ENCODE measurements at places on chromosomes 7 and 10.

- no peak for DNase-seq
Observed at GRCh38 chr7:116018731-116019130, 11.8 kb downstream of the TFEC start.

GRCh38 chr10:18793951-18794350 is 134.7 kb downstream of the ARL5B start:
- DNase-seq: no peak

- DNase-seq: no peak
Observed at GRCh38 chr7:128103498-128104107, 72.4 kb upstream of the LRRC4 start.

- DNase-seq: no peak
Observed at GRCh38 chr10:106941297-106942034, 223.0 kb downstream of the SORCS1 start.

GRCh38 chr10:33698033-33698432 is 363.6 kb upstream of the NRP1 start:
- DNase-seq: no peak

DNA sequence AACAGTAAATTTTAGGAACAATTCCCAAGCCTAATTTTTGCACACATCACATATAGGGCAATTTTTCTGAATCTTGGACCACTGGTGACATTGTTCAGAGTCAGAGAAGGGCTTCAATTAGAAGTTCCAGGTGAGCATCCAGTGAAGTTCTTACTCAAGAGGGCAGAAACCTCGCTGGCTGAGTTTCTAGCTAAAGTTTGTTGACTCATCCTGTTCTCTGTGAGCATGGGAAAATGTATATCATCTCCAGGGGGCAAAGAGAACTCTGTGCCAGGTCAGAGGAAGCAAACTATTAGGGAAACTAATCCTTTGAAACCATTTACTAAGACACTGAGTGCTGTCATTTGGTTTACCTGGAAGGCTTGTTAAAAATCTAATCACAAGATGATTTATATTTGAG is 695.6 kb upstream of the IGFBP3 start:
- DNase-seq: no peak

DNA sequence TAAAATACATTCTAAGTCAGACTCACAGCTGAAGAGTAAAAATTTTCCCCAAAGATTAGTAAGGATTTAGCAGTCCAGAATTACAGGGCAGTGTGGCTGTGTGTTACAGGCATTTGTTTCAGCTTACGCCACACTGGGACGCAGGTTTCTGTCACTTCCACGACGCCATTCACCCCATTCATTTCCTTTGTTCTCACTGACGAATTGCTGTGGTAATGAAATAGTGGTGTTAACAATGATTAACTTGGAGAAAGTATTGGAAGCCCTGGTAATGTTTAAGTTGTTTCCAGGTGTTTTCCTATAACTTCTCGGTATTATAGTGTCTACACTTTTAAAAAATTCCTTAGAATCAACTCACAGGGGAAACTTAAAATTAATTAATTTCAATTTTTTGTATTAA is 370.9 kb downstream of the SH2D4B start:
- no peak for DNase-seq

DNA sequence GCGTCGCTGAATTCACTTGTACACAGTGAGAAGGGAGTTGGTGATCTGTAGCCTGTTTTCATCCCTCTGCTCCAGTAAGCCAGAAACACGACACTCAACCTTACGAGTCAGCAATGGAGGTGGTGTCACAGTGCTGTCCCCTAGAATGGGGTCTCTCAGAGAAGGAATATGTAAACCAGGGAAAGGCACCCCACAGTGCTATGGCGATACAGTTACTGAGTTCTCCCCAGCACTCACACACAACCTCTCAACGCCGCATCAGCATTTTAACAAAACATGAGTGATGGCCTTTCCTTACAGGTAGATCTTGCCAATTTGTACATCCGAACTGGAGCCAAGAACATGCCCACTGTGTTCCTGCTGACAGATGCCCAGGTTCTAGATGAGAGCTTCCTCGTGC is 196.3 kb downstream of the CDCA7L start:
- DNase-seq: no peak

GRCh38 chr10:73828161-73828560 is 16.8 kb upstream of the NDST2 start:
- DNase-seq: no peak

DNA sequence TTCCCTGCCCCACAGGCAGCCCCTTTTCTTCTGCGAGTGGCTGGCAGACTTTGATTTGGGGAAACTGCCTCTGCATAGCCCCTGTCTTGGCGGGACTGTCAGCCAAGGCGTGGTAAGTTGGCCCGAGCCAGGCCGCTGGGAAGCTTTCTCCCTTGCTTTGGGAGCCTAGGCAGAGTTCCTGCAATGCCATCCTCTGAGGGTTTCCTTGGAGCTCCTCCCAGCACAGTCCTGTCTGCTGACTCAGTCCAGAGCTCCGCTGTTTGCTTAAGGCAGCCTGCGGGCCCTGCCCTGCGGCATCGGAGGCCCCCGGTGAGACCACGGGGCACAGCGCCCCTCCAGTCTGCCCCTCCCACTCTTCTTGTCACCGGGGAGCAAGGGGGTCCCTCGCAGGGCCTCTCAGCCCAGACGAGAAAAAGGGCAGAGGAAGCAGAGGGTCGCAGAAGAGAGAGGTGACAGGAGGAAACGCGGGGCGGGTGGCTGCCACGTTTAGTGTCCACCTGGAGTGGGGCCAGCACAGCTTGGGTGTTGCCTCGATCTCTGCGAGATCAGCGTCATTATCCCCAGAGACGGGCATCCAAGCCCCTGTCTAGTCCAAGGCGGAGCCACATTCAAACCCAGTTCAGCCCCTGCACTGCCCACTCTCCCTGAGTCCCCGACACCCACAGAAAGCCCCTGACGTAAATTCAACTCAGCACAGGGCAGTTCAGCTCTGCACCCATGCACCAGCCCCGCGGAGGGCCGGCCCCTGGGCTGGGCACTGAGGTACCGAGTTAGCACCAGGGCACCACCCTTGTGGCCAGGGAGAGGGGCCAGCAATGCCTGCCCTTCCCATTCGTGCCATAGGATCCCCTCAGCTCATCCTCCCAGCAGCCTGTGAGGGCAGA is 59.0 kb upstream of the CHST15 start:
- no peak for DNase-seq

DNA sequence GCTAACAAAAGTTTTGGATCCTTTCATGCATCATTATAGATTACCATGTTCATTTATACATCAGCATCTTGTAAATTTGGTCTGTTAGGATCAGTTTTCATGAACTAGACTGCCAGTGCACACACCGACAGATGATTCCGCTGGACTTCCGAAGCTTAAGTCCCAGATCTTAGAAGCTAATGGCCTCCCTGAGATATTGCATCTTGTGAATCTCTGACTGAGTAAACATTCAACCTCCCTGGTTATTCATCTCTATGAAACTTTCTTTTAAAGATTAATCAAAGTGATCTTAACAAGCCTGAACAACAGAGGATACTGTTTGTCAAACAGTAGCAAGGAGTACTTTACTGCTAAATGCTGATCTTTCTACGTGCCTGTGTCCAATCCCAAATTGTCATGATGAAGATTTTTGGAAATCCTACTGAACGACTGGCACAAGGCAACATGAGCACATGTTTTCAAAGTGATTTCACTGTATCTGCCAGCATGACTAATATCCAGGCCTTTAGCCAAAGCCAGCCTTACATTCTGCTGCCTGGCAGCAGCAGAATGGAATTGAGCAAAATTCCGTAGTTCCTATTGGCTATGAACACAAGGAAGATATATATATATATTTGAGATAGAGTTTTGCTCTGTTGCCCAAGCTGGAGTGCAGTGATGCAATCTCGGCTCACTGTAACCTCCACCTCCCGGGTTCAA is 91.3 kb upstream of the ANK3 start:
- DNase-seq: no peak

- no peak for DNase-seq
Observed at GRCh38 chr7:28858206-28858605, 99.9 kb downstream of the TRIL start.

DNA sequence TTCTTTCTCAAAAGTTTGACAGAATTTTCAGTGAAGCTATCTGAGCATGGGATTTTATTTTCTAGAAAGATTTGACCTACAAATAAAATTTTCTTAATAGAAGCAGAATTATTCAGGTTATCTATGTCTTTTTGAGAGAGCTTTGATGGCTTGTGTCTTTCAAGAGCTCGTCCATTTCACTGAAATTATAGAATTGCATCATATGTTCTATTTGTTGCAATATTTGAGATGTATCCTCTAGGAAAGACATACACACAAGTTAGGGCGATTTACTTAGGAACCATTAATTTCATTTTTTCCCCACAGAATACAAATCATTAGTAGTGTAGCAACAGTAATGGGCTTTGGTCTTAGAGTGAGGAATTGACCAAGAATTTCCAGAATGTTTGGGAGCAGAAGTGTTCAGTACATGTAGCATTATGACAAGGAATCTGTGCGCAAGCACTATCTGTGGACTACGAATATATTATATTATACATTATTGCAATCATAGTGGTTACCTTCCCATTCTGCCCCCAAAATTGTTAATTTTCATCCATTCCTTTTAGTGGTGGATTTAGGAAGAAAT is 12.8 kb upstream of the COL17A1 start:
- DNase-seq: no peak

- no peak for DNase-seq
Observed at GRCh38 chr10:89602919-89603318, 42.1 kb downstream of the PANK1 start.

DNA sequence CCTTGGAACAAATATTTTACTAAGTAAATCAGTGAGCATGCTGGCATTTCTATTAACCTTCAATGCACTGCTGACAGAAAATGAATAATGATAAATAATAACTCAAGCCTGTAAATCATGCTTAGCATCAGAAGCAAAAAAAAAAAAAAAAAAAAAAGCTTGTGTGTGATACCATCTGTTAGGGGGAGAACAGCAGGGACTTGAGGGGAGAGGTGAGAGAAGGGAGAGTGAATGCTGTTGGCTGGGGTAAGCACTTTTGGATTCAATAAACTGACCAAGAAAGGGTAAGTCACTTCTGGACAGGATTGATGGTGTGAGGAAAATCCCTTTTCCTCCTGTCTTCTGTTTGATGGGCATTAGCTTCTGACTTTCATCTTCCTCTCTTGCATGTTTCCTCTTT is 996.4 kb downstream of the KCNMA1 start:
- DNase-seq: no peak

DNA sequence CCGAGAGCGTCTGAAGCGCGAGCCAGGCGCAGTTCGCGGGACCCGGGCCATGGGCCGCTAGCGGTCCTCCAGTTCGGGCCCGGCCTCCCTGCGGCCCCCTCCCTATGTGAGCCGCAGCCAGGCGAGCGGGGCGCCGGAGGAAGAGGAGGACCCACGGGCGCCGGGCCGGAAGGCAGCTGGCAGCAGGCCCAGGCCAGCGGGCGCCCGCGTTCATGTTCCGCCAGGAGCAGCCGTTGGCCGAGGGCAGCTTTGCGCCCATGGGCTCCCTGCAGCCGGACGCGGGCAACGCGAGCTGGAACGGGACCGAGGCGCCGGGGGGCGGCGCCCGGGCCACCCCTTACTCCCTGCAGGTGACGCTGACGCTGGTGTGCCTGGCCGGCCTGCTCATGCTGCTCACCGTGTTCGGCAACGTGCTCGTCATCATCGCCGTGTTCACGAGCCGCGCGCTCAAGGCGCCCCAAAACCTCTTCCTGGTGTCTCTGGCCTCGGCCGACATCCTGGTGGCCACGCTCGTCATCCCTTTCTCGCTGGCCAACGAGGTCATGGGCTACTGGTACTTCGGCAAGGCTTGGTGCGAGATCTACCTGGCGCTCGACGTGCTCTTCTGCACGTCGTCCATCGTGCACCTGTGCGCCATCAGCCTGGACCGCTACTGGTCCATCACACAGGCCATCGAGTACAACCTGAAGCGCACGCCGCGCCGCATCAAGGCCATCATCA is 1.1 kb downstream of the ADRA2A start:
- DNase-seq: peak; percentile 27

DNA sequence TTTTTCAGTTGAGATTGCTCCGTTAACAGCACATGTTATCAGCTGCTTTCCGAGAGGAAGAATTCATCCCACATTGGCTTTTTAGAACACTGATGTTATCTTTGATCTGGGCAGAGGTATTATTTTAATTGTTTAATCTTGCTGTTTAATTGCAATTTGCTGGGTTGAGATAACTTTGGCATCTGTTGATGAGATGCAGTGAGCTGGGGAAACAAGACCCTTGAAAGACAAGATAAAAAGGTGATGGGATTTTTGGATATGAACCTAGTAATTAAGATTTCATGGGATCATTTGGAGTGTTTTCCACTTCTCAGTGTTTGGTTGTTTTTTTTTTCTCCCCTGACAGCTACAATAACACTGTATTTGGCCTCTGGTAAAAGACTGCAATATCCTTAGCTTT is 4.5 kb downstream of the CELF2 start:
- no peak for DNase-seq

- no peak for DNase-seq
Observed at GRCh38 chr7:48420206-48420605, 248.9 kb downstream of the ABCA13 start.

GRCh38 chr7:84058311-84059076 is 136.1 kb downstream of the SEMA3A start:
- DNase-seq: no peak

- DNase-seq: no peak
Observed at GRCh38 chr10:128530301-128530700, 404.1 kb upstream of the MKI67 start.

DNA sequence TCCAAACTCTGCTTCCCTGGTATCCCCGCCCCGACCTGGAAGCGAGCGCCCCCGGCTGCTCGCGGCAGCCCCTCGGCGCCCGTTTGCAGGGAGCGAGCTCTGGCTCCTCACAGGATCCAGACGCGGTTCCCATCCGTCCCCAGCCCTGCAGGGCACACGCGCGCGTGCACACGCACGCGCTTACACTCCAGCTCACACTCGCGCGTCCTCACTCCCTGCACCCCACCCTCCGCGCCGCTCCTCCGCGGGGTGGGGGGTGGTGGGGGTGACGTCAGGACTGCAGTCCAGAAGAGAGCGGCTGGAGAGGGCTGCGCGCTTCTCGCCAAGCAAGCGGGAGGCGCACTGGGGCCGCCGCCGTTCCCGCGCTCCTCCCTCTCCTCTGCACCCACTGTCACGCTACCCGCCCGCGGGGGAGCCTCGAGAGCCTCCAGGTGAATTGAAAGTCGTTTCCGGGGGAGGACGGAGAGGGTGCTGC is 255.6 kb downstream of the OTUD1 start:
- no peak for DNase-seq

DNA sequence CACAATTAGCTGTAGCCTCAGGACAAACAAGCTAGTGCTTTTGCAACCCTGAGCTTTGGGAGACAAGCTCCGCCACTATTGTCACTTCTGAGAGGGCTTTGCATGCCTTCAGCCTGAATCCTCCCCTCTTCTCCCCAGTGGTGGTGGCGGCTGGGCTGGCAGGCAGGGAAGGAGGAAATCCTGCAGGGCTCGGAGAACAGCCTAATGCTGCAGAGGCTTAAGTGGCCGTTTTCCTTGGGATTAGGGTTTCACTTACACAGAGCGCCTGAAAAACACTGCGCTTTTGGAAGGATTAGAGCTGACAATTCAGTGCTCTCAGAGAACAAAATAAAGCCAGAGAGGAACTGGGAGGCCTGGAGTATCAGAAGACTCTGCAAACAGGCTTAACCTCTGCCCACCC is 71.3 kb downstream of the PAX2 start:
- no peak for DNase-seq

All from CMK (cell line).